ENCODE measurements at places on chromosomes 1 and 21.
A peak's percentile ranks its signal among the peaks of the same experiment; 100 is the strongest.

GRCh38 chr1:27970401-27970800, 10.6 kb downstream of the XKR8 start:
- peak; percentile 5 for DNase-seq

DNA sequence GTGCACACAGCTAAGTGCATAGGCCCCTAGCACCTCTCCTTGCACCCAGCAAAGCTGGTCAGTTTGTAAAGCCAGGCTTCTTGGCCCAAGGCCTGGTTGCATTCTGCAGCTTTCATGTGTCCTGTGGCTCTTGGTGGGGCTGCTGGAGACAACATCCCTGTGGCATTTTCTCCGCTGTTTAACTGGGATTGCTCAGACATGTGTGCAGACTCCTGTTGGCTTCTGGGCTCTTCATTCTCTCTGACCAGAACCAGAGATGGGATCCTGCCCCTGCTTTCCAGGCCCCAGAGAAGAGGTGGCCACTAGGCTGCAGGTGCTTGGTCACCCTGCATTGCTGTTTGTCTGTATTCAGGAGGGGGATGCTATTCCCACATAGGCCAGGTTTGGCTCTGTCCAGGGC, 50.8 kb downstream of the FAM78B start:
- no peak for DNase-seq

GRCh38 chr1:103243481-103243880, 135.2 kb upstream of the COL11A1 start:
- DNase-seq, result no peak

GRCh38 chr21:22438428-22439086, 1440.3 kb downstream of the NCAM2 start:
- no peak for DNase-seq

DNA sequence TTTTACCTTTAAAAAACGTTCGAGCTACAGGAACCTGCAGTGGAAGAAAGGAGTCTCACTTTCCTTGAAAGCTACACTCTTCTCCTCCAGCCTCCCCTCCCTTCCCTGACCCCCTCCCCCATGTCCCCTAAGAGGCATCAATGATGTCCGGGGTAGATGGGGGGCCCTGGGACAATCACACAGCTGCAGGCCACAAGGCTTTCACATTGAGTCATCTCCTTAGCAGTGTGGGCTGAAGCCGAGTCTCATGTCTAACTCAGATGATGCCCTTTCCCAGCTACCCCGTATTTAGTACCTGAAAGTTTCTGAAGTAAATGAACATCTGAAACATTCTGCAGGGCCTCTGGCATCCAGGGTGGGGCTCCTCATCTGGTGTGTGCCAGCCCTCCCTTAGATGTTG, 6.3 kb upstream of the GPR25 start:
- DNase-seq, result no peak

- no peak for DNase-seq
These were observed 109.1 kb upstream of the USH2A start for GRCh38 chr1:216532251-216532798.

GRCh38 chr1:8349961-8350360, 32.0 kb downstream of the SLC45A1 start:
- DNase-seq, result no peak

- DNase-seq, result no peak
These were observed 28.9 kb downstream of the EPHA2 start for GRCh38 chr1:16126743-16127515.

DNA sequence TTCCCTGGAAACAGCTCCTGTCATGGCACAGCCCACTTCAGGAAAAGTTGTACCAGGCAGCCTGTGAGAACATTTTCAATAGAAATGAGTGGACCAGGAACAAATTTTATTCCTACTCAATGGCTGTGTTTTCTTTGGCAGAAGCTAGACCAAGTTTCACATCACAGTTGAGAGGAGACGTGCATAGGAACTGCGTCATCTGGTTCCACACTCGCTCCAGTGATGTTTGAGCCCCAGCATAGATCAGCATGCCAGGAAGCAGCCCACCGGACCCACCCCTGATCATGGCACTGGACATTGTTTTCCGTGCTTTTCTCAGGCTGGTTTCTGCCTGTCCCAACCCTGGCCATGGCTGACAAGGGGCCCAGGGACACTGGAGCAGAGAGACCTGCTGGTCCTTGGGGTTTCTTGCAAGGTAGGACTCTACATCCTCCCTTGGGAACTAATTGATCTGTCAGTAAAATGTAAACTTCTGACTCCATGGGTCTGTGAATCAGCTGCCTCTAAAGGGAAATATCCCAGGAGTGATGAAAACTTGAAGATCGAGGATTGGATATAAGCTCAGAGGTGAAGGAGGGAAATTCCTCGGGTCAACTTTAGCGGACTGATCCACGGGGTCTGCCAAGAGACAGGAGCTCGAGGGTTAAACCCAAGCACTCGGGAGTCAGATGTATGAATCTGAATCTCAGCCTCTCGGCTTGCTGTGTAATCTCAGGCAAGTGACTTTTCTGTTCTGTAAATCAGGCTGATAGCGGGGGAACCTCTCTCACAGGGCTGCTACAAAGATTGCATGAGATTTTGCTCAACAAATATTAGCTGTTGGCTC, 35.7 kb downstream of the NEK2 start:
- no peak for DNase-seq

DNA sequence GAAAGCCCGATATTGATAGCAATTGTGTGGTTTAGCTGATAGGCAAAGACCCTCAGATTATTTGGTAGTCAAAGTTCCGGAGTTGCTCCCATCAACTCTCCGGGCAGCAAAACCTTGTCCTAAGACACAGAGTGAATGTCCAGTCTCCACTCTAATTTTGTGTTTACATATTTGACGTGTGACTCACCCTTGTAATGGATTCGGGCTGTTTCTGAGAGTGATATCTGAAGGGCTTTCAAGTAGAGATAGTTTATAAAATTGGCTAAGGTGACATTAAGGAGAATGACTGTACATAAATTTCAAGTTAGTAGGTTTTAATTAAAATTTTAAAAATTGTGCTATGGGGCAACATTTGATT, 154.2 kb downstream of the CNIH3 start:
- DNase-seq, result no peak

DNA sequence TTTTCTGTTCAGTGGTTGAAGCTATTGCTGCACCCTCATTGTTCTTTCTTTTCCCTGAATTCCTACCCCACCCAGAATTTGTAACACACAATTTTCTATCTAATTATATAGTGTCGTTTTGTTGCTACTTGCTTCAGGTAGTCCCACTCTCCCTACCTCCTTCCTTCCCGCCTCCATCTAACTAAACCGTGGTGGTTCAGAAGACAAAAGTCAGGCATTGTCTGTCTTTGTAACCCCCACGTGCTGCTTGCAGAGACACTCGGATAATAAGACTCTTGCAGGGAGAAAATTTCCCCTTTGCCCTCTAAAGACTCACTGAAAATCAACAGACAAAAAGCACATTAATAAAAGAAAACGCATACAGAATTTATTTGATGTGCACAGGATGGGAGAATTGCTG, 46.2 kb upstream of the BTG3 start:
- no peak for DNase-seq

DNA sequence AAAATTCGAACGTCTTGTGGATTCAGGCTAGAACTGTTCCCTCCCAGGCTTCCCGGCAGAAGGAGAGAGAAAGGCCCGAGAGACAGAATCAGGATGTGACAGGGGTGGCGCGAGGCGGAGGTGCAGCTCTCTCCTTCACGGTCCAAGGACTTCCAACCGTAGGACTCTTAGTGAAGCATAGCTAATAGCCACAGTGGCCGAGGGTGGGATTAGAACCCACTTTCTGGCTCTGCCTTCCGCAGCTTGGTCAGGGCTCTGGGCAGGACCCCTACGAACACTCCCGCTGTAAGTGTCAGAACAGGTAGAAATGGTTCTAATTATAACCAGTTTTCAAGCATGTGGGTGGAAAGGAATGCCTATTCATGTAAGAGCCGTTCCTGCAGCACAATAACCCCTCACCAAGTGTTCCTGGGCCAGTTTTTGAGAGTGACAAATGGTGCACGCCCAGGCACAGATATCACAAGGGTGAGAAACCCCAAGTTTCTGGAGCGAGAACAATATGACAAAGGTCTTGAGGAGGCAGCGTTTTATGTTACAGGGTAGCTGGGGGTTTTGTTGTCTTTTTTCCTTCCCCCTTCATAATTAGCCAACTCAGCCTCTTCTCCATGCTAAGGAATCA, 86.4 kb downstream of the SYF2 start:
- no peak for DNase-seq

Measured in NCI-H2171 (cell line).